Activated naive CD8-positive, alpha-beta T cell treated with anti-CD3 and anti-CD28 coated beads, Interleukin-2, amount 50 U/mL, for 16 hours (primary cell): ENCODE measurements at places on chromosomes 3 and 15.

- DNase-seq: no peak
These were observed 55.0 kb upstream of the TOPAZ1 start for GRCh38 chr3:44186712-44187111.

DNA sequence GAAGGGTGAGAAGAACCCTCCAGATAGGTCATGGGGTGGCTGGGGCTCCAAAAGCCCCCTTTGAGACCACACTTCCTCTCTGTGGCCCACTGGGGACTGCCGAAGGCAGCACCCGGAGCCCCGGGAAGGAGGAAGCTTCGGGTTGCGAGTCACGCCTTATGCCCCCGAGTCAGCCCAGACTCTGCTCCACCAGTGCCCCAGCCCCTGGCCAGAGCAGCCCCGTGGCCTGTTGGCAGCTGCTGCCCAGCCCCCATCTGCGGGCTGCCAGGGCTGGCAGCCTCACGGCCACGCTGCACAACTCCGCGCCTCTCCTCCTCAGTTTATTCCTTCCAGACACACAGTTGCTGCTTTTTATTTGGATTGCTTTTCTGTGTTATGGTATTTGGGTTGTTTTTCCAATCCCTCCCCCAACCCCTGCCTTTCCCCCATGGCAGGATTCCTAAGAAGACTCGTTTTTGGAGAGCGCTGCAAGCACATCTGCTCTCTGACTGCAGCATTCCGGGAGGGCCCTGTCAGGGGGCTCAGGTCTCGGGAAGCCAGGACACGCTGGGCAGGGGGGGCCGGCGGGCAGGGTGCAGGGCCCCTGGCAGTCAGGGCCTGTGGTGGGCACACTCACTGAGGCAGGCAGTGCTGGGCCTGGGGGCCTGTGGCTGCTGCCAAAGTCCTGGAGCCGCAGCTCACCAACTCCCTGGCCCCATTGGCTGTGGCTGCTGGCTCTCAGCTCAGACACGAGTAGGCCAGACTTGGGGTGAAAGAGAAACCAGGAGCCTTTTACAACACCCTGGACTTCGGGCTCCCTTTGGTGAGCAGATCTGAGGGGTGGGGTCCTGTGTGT is 20.2 kb downstream of the MAGEF1 start:
- DNase-seq: no peak

- DNase-seq: no peak
These were observed 26.8 kb downstream of the IL16 start for GRCh38 chr15:81223346-81223971.

DNA sequence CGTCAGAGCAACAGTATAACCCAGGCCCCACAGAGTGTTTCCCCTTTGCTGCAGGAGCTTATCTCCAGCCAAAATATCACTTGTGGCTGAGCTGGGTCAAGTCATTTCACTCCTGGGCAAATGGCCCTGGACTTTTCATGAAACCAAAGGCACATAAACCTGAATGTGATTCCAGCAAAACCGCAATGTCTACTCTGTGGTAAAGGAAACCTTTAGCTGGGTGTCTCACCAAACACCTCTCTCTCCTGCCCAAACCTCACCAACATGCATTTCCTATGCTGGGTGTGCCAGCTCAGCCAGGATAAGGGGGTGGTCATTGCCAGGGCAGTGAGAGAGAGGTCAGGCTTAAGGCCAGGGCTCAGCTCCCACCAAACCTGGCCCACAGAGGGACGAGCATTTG is 67.4 kb downstream of the GTPBP8 start:
- no peak for DNase-seq

GRCh38 chr3:133799794-133800585 is 5.6 kb upstream of the SRPRB start:
- no peak for DNase-seq

DNA sequence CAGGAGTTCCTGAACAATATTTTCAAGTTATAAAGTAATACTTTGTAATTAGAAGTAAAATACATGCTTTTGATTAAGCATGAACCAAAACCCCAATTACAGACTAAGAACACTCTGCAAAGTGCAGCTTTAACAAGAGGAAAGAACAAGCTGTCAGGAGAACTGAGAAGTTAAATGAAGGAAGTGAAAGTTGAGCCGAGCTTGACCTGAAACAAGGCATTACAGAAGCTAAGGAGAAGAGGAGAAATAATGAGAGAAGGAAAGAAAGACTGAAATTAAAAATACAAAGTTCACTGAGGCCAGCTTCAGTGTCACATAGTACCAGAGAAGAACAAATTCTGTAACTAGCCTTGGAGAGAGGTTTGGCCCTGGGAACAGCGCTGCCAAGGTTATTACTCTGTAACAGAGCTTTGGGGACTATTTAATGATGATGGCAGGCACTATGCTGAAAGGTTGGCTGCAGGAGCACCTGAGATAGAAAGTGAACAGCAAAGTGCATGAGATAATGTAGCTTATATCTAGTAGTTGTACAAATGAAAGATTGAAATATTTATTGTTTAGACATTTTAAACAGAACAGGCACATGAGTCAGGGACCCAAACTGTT is 241.9 kb upstream of the PEX5L start:
- DNase-seq: no peak
